NCI-H1694 (cell line): ENCODE measurements at places on chromosomes 2 and 18.

DNA sequence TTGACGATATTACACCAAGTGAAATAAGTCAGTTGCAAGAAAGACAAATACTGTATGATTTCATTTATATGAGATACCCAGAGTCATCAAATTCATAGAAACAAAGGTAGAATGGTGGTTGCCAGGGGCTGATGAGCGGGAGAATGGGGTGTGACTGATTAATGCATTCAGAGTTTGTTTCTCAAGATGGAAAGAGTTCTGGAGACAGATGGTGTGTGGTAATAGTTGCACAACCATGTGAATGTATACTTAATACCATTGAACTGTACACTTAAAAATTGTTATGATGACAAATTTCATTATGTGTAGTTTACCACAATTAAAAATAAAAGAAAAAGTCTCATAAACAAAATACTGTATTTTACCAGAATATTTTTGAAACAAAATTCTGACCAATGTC lies 117.3 kb downstream of the PIGN start:
- no peak for DNase-seq

DNA sequence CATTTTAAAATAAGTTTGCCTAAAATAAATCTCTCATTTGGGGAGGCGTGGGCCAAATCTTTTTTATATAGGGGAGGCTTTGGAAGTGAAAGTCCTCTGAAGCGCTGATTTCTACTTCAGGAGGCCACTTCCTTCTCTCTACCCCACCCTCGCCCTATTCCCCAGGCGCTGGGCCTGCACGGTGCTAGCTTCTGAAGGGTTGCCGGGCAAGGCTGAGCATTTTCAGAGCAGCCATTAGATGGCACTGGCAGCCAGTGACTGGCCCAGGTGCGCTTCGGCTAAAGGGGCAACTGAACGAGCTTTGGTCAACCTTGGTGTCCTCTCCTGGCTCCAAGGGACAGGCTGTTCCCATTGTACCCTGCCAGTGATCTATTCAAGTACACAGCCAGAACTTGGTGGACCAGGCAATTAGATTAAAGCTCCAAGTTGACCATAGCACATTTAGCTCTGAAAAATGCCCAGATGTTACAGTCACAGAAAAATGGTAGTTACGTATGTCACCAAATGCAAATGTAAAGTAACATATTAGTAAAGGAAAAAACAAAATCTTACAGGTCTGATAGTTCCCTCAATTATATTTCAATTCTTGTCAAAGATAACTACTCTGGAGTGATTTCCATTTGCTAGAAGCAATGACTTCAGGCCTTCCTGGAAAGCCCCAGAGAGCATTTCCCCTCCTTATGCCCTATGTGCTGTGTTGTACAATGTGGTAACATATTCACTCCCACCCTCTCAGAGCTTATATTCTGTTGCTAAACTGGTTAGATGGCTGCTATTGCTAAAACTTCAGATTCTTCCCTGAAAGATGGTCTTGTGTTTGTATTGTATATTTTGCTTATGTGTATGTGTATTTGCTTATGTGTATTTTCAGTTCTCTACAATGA lies 2.1 kb downstream of the POMC start:
- DNase-seq, result no peak

DNA sequence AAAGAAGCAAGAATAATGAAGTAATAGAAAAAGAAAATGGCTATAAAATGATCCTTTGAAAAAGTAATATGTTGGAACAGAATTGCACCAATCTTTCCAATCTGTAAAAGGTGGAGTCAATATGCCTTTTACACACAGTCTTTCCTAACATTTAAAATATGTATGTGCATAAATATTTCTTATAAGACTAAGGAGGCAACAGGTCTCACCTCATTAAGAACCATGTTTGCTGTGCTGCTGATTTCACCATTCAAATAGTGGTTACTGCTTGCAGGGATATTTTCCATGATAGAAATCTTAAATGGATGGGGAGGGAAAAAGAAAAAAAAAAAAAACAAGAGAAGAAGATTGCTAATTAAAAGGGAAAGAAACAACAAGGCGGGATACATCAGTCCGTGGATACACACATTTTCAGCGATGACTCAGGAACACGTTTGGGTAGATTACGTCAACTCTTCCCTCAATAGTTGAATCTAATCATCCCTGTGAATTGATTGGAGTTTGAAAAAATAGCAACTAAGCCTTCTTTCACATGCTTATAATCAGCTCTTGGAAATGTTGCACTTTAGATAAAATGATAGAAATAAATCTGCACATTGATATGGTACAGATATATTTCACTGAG lies 2133.9 kb upstream of the CELF4 start:
- no peak for DNase-seq

GRCh38 chr2:191255271-191255670 lies 10.1 kb downstream of the MYO1B start:
- DNase-seq, result no peak

DNA sequence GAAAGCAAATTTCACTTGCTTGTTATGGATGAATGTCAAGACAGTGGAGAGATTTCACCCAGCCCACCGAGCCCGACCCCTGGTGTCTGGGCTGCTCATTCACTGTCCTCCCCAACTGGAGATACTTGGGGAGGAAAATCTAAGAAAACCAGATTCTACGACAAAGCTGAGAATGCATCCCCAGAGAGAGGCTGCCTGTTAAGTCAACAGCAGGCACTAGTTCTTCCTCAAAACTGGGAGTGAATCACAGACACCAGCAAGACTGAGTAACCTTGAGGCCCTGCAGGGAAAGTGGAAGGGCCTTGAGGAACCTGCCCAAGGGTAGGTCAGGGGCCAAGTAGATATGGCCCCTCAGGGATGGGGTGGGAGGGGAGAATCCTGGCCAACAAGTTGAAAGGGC lies 34.2 kb upstream of the MLPH start:
- DNase-seq, result no peak

GRCh38 chr2:150234787-150235446 lies 252.6 kb downstream of the RND3 start:
- peak; percentile 93 for DNase-seq

- no peak for DNase-seq
Measured at GRCh38 chr2:67616749-67617148, 219.6 kb downstream of the ETAA1 start.

DNA sequence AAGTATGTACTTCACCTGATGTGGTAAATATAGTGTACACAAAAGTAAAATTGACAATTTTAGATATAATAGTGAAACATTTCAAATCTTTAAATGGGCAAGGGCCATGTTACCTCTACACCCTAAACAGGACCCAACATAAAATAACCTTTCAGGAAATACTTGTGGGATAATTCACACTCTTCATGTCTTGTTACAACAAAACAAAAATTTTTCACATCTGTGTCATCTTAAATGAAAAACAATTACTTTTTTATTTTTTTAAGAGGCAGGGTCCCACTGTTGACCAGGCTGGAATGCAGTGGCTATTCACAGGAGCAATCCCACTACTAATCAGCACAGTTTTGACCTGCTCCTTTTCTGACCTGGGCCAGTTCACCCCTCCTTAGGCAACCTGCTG lies 42.1 kb downstream of the SRBD1 start:
- no peak for DNase-seq

DNA sequence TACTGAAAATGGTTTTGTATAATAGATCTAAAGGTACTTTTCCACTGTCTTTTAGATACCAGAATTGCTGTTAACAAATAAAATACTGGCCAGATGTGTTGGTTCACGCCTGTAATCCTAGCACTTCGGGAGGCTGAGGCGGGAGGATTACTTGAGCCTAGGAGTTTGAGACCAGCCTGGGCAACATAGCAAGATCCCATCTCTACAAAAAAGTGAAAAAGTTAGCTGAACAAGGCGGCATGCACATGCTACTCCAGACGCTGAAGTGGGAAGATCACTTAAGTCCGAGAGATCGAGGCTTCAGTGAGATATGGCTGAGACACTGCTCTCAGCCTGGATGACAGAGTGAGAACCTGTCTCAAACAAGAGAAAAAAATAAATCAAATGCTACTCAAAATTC lies 2.8 kb downstream of the HNMT start:
- DNase-seq, result no peak

- DNase-seq, result no peak
Measured at GRCh38 chr2:48597492-48597891, 20.2 kb upstream of the GTF2A1L start.

DNA sequence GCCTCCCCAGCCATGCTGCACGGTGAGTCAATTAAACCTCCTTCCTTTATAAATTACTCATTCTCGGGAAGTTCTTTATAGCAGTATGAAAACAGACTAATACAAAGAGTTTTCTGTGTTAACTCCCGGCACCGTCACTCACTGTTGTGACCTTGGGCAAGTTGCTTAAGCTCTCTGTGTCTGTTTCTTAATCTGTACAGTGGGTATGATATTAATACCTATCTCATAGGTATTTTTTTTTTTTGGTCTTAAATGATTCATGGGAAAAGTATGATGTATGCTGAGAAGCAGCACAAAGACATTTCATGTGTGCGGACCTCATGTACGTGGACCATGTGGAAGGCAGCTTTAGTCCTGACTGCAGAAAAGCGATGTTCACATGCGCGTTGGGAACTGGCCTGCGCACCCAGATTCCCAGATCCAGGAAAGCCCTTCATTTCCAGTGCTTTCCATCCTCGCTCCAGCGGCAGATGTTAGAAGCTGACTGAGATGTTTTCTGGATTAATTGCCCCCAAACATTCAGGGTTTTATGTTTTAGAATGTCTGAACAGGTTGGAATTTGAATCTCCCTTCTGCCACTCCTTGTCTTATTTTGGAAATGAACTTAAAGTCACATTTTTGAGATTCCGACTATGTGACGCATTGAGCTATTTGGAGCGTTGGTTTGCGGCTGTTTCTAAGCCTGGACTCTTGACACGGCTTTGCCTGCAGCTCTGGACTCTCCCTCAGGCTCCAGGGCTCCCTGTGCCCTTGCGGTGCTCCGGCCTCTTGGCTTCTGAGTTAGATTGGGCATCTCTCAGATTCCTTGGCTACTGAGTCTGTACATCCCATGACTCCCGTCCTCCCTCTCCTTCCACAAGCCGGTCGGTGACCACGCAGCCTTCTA lies 61.4 kb downstream of the SLC4A3 start:
- DNase-seq, result no peak

- DNase-seq, result no peak
Measured at GRCh38 chr2:202932425-202933138, 20.5 kb downstream of the CARF start.

GRCh38 chr2:112534826-112535225 lies 7.4 kb upstream of the POLR1B start:
- DNase-seq, result no peak

DNA sequence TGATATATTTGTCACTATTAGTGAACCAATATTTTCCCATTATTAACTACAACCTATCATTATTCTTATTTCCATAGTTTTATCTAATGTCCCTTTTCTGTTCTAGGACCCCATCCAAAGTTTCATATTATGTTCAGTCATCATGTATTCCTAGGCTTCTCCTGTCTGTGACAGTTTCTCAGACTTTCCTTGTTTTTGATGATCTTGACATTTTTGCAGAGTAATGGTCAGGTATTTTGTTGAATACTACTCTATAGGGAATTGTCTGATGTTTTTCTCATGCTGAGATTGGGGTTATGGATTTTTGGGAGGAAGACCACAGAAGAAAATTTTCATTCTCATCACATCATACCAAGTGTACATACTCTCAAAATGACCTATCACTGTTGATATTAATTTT lies 684.6 kb downstream of the PLCL1 start:
- DNase-seq, result no peak
